ENCODE measurements at places on chromosomes 13 and 19. TPM values are rescaled to one million over a fixed set of nuclear protein-coding genes. Genes with fewer than 3 reads are reported as not detected.

GRCh38 chr19:50252111-50252886, 48.9 kb downstream of the MYH14 start:
- no peak for DNase-seq

DNA sequence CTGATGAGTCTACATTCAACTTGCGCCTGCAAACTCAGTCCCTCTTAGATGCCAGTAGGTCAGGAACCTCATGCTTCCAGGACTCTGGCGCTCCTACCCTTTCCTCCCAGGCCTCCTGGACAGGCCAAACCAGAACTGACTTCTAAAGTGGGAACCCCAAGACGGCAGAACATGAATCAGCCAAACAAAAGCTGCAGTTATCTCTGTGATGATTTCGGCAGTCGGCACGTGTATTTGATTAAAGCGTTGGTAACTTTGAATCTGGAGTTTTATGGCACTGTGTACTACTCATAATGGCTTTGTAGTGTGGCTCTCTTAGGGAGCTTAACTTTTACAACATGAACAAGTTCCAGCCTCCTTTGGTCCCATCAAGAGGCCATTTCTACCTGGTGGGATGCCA, 13.7 kb downstream of the ACTN4 start:
- no peak for DNase-seq

GRCh38 chr13:73335210-73335609, 276.4 kb downstream of the KLF5 start:
- no peak for DNase-seq

- no peak for DNase-seq
Observed at GRCh38 chr19:11067356-11068113, 21.7 kb upstream of the LDLR start.

DNA sequence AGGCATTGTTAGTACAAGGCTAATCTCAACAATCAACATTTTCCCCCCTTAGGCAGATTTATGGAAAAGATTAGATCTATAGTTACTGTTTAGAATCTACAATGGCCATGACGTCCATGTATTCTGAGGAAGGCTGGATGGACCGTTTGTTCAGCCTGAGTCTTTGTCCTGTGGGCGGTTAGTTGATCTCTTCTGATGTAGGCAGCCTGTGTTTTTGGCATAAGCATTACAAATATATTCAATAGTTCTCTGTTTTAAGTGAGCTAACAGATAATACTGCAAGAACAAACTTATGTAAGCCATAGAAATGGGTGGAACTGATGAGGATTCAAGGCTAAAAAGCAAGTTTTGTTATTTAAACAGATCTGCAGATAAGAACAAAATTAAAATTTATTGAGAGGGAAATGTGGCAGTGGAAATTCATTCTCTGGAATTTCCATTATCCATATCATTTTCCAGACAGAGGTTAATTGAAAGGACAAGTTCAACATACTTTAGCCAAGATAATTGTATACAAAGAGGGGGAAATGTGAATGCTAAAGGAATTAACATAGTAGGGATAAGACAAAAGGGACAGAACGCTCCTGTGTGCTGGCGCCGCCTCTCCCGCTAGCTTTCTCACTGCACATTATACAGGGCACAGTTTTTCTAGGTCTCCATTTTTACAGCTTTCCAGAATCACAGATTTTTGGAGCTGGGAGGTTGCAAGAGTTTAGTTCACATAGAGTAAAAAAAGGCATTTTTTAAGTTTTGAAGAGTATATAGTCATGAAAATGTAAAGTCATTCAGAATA, 48.6 kb downstream of the FAM124A start:
- DNase-seq = no peak

The DENND1C gene
- 0.69 TPM for total RNA-seq

GRCh38 chr13:31105856-31106255, 55.8 kb downstream of the HSPH1 start:
- no peak for DNase-seq

GRCh38 chr13:35014606-35015213, 72.6 kb downstream of the NBEA start:
- DNase-seq = no peak

DNA sequence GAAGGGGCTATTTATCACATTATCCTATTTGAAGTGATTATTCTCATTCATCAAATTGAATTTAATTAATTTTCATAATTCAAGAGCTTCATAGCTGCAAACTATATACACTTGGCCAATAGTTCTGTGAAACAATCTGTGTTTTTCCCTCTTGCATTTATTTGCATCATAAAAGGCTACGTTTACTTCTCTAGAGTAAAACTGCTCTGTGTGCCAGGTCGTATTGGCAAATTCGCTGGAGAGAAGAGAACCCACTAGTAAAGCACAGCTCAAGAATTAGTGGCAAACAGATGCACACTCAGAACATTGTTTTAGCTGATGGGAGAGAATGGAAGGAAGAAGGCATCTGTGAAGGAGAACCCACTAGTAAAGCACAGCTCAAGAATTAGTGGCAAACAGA, 81.8 kb downstream of the CYSLTR2 start:
- no peak for DNase-seq

The TSKS gene
- total RNA-seq = 0.30 TPM

DNA sequence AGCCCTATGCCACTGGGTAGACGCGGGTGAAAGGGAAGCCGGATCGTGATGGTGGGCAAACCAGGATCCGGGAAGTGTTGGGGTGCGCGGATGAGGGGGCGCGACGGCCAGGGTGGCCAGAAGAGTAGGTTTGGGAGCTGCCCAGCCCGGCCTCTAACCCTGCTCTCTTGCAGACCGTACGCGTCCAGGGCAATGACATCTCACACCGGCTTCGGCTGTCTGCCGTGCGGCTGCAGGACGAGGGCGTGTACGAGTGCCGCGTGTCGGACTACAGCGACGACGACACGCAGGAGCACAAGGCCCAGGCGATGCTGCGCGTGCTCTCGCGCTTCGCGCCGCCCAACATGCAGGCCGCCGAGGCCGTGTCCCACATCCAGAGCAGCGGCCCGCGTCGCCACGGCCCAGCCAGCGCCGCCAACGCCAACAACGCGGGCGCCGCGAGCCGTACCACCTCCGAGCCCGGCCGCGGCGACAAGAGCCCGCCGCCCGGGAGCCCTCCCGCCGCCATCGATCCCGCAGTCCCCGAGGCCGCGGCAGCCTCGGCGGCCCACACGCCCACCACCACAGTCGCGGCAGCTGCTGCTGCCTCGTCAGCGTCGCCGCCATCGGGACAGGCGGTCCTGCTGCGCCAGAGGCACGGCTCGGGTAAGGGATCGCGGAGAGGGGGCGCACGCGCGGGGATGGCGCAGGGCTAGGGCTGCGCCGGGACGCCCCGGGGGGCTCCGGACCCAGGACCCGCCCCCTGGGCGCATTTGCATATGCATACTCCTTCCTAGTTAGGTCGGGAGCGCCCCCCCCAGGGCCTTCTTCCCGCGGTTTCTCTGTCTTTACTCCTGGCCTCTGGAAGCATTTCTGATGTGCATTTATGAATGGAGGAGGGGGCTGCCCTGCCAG, 4.1 kb downstream of the VSTM2B start:
- no peak for DNase-seq

GRCh38 chr13:100511466-100511865, 77.1 kb downstream of the GGACT start:
- DNase-seq = no peak
